ENCODE measurements at places on chromosomes 1 and 21. TPM values are rescaled to one million over a fixed set of nuclear protein-coding genes. Genes with fewer than 3 reads are reported as not detected.

The OR2T35 gene
- not detected for total RNA-seq

The CYP4A11 gene
- total RNA-seq = 192 TPM

The TEX38 gene
- total RNA-seq = not detected

The OR2T33 gene
- total RNA-seq = not detected

The RAVER2 gene
- 0.51 TPM for total RNA-seq

The WNT4 gene
- total RNA-seq = 0.07 TPM

The B3GALT5 gene
- total RNA-seq = 0.11 TPM

The RBM11 gene
- not detected for total RNA-seq

GRCh38 chr1:20725189-20726117 lies 7.0 kb downstream of the SH2D5 start:
- no peaks in the 10 kb centered on the region for H3K27me3 ChIP-seq
- no peak overlapping the region for H3K27ac ChIP-seq
- H3K4me1 ChIP-seq = no peaks in the 10 kb centered on the region

GRCh38 chr1:21262293-21263051 lies 27.8 kb downstream of the ECE1 start:
- peak; percentile 74 for DNase-seq
- peak overlapping the region; percentile 74 for H3K27ac ChIP-seq
- H3K36me3 ChIP-seq = no peaks in the 10 kb centered on the region
- no peaks in the 10 kb centered on the region for H3K4me1 ChIP-seq

GRCh38 chr1:7426780-7427604 lies 344.1 kb upstream of the VAMP3 start:
- H3K27me3 ChIP-seq = no peaks in the 10 kb centered on the region
- no peaks in the 10 kb centered on the region for H3K36me3 ChIP-seq
- no peak overlapping the region for H3K4me3 ChIP-seq

DNA sequence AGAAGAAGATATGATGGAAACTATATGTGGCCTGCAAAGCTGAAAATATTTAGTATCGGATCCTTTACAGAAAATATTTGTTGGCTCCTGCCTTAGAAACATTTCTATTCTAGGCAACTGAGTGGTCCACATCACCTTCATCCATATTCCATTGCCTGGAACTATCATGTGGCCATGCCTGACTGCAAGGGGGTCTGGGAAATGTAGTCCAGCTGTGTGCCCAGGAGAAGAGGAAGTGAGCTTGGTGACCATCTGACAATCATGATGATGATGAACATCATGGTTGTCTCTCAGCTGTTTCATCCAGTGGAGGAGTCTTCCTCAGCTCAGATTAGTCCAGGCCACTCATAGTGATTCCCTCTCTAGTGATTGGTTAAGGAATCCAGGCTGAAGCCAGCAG lies 61.8 kb upstream of the IFNLR1 start:
- H3K4me3 ChIP-seq = no peak overlapping the region
- no peak for DNase-seq
- no peaks in the 10 kb centered on the region for H3K4me1 ChIP-seq
- no peaks in the 10 kb centered on the region for H3K36me3 ChIP-seq
- H3K27ac ChIP-seq = no peak overlapping the region

- H3K4me1 ChIP-seq = no peaks in the 10 kb centered on the region
- H3K4me3 ChIP-seq = no peak overlapping the region
- no peaks in the 10 kb centered on the region for H3K36me3 ChIP-seq
- no peak overlapping the region for H3K27ac ChIP-seq
- DNase-seq = peak; percentile 71
- H3K27me3 ChIP-seq = no peaks in the 10 kb centered on the region
Observed at GRCh38 chr1:20250340-20250989, 40.2 kb upstream of the VWA5B1 start.

DNA sequence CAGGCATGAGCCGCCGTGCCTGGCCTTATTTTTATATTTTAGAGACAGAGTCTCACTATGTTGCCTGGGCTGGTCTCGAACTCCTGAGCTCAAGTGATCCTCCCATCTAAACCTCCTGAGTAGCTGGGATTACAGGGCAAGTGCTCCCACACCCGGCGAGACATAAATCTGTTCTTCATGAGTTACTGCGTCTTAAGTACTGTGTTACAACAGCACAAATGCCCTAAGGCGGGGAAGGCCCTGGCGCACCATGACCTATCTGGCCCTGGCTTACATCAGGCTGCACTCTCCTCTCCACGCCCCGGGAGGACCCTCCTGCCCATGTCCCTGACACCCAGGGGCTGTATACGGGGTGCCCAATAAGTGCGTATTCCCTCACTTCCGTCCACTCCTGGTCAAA lies 4.3 kb downstream of the GPR153 start:
- H3K27me3 ChIP-seq = no peaks in the 10 kb centered on the region
- no peak overlapping the region for H3K4me3 ChIP-seq
- no peak for DNase-seq
- peaks cover 10% of the 10 kb centered on the region for H3K4me1 ChIP-seq
- H3K27ac ChIP-seq = no peak overlapping the region

DNA sequence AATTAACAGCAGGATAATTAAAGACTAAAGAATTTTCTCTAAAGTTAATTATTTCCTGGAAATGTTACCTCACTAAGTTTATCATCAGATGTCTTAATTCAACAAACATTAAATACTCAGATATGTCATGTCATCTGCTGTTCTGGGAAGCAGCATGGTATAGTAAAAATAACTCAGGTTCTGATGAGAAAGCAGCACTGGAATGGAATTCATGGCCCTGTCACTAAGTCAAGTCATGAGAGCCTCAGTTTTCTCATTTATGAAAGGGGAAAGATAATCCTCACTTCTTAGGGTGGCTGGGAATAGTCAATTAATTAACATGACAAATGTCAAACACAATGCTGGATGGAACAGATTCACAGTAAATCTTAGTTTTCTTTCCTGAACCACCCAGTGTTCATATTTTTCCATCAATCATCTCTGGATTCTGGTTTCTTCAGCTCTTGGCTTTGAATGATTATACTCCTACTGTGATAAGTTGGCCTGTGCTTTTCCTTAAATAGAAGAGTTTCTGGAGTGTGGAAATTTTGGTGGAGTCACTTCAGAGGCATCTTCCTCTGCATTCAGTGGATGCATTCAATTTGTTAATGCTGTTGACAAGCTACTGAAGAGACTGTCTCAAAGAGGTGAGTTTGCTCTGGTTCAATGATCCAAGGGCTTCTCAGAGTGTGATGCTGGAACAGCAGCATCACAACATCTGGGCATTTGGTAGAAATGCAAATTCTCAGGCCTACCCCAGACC lies 319.4 kb downstream of the KCNH1 start:
- no peak overlapping the region for H3K4me3 ChIP-seq
- H3K27ac ChIP-seq = no peak overlapping the region
- no peaks in the 10 kb centered on the region for H3K27me3 ChIP-seq
- H3K4me1 ChIP-seq = no peaks in the 10 kb centered on the region
- no peak for DNase-seq
- H3K36me3 ChIP-seq = no peaks in the 10 kb centered on the region

DNA sequence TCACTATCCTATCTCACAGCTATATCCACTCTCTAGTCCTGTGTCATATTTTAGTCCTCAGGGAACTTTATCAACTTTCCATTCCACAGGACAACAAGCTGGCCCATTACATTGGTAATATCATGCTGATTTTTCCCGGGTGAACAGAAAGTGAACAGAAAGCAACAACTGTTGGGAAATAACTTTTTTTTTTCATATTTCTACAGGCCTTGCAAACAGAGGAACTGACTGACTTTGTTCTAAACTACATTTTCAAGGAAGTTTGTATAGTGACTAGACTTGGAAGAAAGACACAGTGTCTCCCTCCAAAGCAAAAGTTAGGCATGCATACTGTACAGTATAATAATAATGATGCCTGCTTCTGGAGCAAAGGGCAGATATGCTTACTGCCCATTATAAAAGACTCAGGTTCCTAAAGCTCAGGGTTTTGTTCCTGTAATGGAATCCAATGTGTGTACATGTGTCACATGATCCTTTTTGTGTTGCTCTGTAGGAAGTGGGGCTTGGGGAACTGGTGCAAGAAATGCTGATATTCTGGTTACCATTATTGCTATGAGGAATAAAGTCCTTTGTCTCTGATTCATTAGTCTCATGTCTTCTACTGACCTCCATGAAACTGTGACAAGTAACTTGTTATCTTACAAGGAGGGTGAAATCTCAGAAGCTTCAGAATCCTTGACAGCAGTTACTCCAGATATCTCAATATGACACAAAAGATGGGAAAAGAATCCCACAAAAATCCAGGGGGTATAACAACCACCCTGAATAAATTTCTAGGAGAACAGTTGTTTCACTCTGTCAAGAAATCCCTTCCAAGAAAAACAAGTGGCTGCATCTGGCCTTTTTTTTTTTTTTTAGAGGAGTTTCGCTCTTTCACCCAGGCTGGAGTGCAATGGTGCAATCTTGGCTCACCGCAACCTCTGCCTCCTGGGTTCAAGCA lies 17.7 kb upstream of the NTPCR start:
- H3K4me1 ChIP-seq = no peaks in the 10 kb centered on the region
- H3K27ac ChIP-seq = no peak overlapping the region
- no peaks in the 10 kb centered on the region for H3K27me3 ChIP-seq
- no peaks in the 10 kb centered on the region for H3K36me3 ChIP-seq
- H3K4me3 ChIP-seq = no peak overlapping the region

GRCh38 chr1:235648407-235648907 lies 1.1 kb downstream of the GNG4 start:
- no peak for DNase-seq
- H3K4me3 ChIP-seq = no peak overlapping the region
- no peak overlapping the region for H3K27ac ChIP-seq
- peaks cover 20% of the 10 kb centered on the region for H3K4me1 ChIP-seq

DNA sequence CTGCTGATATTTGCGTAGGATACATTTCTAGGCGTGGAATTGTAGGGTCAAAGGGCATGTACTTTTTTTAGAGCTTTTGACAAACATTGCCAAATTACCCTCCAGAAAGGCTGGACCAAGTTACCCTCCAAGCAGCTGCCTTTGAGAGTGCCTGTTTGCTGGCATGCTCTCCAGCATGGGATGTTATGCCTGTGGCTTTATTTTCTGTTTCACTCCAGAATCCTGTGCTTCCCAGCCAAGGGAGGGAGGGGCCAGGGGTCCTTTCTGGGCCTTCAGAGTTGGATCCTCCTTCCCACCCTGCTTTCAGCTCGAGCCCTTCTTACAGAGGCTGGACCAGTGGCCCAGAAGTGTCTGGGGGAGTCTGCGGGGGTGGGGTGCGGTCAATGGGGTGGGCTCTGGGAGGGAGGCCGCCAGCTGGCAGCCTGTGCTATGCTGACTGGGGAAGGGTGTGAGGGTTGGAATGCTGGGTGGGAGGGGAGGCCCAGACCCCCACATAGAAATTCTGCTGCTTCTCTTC lies 81.2 kb downstream of the EPHB2 start:
- DNase-seq = no peak
- H3K27me3 ChIP-seq = no peaks in the 10 kb centered on the region
- H3K36me3 ChIP-seq = no peaks in the 10 kb centered on the region
- no peak overlapping the region for H3K4me3 ChIP-seq
- no peak overlapping the region for H3K27ac ChIP-seq

- DNase-seq = no peak
- H3K4me3 ChIP-seq = no peak overlapping the region
- peak overlapping the region; percentile 33 for H3K27ac ChIP-seq
- H3K27me3 ChIP-seq = no peaks in the 10 kb centered on the region
- no peaks in the 10 kb centered on the region for H3K4me1 ChIP-seq
Observed at GRCh38 chr1:226033582-226033981, 28.9 kb upstream of the H3-3A start.

DNA sequence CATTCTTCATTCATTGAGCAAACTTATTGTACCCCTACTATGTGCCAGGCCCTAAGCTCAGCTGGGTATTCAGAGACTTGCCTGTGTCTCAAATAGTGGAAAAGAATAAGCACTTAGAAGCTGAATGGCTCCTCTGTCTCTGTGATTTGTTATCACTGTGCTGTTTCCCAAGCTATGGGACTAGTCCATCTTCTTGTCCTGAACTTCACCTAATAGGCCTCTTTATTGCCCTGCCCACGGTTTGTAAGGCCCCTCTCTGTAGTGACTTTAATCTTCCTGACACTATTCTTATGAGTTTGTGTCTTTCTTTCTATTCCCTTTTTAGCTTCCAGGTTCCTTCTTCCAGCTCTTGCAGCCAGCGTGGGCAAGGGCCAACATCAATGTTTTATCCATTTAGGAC lies 85.4 kb upstream of the LPGAT1 start:
- no peak overlapping the region for H3K4me3 ChIP-seq
- no peaks in the 10 kb centered on the region for H3K27me3 ChIP-seq
- H3K4me1 ChIP-seq = peaks cover 34% of the 10 kb centered on the region
- H3K36me3 ChIP-seq = no peaks in the 10 kb centered on the region

DNA sequence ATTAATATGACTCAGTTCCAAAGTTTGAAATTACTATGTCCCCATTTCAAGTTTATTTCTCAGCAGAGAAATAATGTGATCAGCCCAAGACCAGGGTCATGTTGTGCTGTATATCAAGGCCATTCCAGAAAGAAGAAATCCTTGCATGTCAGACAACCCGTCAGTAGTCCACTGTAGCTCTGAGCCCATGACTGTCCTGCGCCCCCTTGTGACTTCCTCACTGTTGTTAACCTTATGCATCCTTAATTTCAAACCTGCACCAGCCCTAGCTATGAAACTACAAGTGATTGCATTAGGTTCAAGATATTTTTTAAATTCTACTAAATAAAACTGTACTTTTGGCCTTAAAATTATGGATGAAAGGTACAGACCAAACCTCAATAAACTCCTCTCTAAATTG lies 133.0 kb downstream of the LRRC7 start:
- no peaks in the 10 kb centered on the region for H3K36me3 ChIP-seq
- no peaks in the 10 kb centered on the region for H3K4me1 ChIP-seq
- no peak overlapping the region for H3K27ac ChIP-seq
- no peaks in the 10 kb centered on the region for H3K27me3 ChIP-seq

DNA sequence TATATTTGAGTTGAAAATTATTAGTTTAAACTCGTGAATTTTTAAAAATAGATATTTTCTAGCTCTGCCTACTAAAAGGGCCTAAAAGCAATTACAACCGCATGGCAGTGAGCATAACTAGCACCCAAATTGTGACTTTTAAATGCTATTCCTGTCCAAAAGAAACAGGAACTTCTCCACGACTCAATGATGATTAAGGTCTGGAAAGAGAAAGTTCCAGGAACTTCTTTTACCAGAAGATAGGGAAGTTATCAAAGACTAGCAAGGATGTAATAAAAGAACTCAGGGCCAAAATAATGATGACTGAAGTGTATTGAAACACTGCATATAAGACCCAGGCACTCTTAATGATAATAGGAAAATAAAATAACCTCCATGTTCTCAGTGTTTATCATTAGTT lies 313.0 kb downstream of the PLPP3 start:
- no peak for DNase-seq
- no peak overlapping the region for H3K27ac ChIP-seq
- H3K36me3 ChIP-seq = no peaks in the 10 kb centered on the region
- H3K4me3 ChIP-seq = no peak overlapping the region
- no peaks in the 10 kb centered on the region for H3K27me3 ChIP-seq

DNA sequence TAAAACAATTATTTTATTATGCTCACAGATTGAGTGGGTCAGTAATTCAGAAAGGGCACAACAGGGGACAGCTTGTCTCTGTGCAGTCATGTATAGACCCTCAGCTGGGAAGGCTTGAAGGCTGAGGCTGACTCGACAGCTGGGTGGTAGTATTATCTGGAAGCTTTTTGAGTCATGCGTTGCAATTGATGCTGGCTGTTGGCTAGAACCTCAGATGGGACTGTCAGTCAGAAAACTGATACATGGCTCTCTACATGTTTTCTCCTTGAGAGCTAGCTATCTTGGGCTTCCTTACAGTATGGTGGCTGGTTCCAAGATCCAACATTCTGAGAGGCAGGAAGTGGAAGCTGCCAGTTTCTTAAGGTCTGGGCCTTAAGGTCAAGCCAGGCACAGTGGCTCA lies 61.5 kb upstream of the SELENON start:
- no peaks in the 10 kb centered on the region for H3K4me1 ChIP-seq
- H3K4me3 ChIP-seq = no peak overlapping the region
- no peaks in the 10 kb centered on the region for H3K27me3 ChIP-seq
- H3K36me3 ChIP-seq = no peaks in the 10 kb centered on the region
- DNase-seq = no peak
- no peak overlapping the region for H3K27ac ChIP-seq

All from right lobe of liver (tissue), 6 donors.